Body of pancreas (tissue), 4 donors: ENCODE measurements at places on chromosomes 6 and 20. TPM values are rescaled to one million over a fixed set of nuclear protein-coding genes. Genes with fewer than 3 reads are reported as not detected.

Gene PRICKLE4
- total RNA-seq = 4.4 TPM

- DNase-seq = no peak
Observed at GRCh38 chr6:152981989-152982903, 595 bp downstream of the FBXO5 start.

DNA sequence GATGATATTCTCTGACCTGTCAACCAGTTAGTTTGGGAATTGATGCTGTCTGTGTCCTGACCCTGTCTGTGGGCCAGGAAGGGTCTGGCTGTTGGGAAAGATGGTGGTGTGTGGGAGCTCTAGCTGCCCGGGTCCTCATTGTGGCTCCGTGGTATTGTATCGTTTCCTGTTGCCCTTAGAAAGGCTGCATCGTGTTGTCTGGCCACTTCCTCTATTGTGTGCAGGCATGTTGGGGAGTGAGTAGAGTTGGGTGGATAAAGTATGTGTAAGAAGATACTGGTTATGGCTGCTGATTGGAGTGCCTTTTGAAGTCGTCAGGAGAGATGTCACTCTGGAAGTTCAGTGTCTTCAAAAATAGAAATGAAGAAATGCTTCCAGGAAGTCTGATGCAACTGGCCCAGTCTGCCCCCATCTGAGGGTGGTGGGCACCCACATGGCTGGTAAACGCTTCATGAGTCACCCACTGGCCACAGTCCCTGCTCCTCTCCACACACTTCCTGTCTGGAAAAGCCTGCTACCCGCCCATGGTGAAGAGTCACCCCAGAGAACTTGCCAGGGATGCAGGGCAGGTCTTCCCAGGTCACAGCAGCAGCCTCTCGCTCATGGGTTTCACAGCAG is 27.9 kb downstream of the PPARD start:
- DNase-seq = peak; percentile 19

GRCh38 chr20:57842720-57843119 is 132.9 kb upstream of the PMEPA1 start:
- no peak for DNase-seq

DNA sequence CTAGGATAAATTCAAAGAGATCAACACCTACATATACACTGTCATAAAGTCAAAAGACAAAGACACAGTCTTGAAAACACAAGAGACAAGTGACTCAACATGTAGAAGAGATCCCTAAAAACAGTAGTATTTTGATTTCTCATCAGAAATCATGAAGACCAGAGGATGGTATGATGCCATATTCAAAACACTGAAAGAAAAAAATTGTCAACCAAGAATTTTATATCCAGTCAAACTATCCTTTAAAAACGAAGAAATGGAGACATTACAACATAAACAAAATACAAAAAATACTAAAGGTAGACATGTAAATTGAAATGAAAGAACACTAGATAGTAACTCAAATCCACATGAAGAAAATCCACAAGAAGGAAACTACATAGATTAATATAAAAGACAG is 27.3 kb upstream of the HBS1L start:
- no peak for DNase-seq
